Activated CD4-positive, alpha-beta T cell treated with anti-CD3 and anti-CD28 coated beads, Interleukin-2, amount 10 ng/mL, durations not matched to agents 7 days and 5 days (primary cell): ENCODE measurements at places on chromosomes 12 and 14. TPM values are rescaled to one million over a fixed set of nuclear protein-coding genes. Genes with fewer than 3 reads are reported as not detected.

GRCh38 chr12:133026996-133027395 lies 10.3 kb upstream of the ZNF84 start:
- no peak overlapping the region for H3K27ac ChIP-seq
- peaks cover 9% of the 10 kb centered on the region for H3K36me3 ChIP-seq
- H3K4me1 ChIP-seq, result no peaks in the 10 kb centered on the region
- H3K27me3 ChIP-seq, result no peaks in the 10 kb centered on the region
- H3K4me3 ChIP-seq, result no peak overlapping the region

GRCh38 chr12:14403711-14404196 lies 38.3 kb downstream of the ATF7IP start:
- H3K27me3 ChIP-seq, result no peaks in the 10 kb centered on the region
- H3K4me1 ChIP-seq, result peaks cover 67% of the 10 kb centered on the region
- peak overlapping the region; percentile 28 for H3K27ac ChIP-seq
- H3K36me3 ChIP-seq, result peaks cover 43% of the 10 kb centered on the region

Gene P2RX7
- total RNA-seq, result 21.4 TPM

Gene OAS2
- 420 TPM for total RNA-seq

Gene LRRC10
- total RNA-seq, result not detected

DNA sequence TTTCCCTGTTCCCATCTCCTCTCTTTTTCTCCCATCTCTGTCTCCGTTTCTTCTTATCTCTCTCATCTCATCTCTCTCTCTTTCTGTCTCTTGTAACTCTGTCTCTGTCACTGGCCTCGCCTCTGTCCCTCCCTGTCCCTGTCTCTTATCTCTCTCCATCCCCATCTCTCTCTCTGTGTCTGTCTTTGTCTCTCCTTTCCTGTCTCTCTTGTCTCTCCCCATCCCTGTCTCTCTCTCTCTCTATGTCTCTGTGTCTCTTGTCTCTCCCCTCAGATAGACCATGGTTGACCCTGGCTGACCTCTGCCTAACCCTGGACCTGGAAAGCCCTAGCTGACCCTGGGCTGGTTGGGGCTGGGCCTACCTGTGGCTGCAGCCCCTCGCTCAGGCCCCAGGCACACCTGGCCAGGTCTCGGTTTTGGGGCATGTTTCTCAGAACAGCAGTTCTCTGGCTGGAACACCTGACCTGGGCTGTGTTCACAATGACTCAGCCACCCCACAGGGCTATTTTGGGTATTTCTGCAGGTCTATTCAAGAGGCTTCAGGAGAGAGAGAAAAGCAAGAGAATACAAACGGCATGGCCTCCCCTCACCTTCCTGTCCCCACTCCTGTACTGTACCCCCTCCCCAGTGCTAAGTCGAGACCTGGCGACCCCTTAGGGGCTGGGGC lies 174.4 kb downstream of the TMEM121 start:
- peaks cover 14% of the 10 kb centered on the region for H3K4me1 ChIP-seq
- no peak for DNase-seq
- no peak overlapping the region for H3K4me3 ChIP-seq
- no peaks in the 10 kb centered on the region for H3K36me3 ChIP-seq
- no peak overlapping the region for H3K27ac ChIP-seq

Gene FGD4
- 0.22 TPM for total RNA-seq
